Inflammatory macrophage treated with lipopolysaccharide for 4 hours (primary cell): ENCODE measurements at places on chromosomes 5 and 9.

DNA sequence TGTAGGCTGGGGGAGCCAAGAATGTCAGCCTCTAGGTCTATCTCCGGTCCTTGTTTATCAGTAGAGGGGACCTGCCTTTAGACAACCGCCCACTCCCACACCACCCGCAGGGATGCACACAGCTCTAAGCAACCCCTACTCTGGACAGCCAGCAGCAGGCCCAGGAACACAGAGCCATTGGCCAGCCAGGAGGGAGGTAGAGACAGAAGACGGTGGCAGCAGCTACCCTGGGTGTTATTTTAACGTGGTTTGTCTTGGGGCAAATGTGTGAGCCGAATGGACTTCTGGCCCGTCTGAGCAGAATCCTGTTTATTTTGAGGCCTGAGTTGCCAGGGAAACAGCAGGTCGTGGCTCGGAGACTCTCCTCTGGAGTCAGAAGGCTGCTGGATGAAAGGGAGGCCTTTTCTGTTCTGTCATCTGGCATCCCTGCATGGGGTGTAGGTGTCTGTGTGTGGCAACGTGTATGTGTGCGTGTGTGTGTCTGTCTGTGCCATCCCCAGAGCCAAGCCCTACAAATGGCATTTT is 382 bp upstream of the FGF1 start:
- DNase-seq: no peak

DNA sequence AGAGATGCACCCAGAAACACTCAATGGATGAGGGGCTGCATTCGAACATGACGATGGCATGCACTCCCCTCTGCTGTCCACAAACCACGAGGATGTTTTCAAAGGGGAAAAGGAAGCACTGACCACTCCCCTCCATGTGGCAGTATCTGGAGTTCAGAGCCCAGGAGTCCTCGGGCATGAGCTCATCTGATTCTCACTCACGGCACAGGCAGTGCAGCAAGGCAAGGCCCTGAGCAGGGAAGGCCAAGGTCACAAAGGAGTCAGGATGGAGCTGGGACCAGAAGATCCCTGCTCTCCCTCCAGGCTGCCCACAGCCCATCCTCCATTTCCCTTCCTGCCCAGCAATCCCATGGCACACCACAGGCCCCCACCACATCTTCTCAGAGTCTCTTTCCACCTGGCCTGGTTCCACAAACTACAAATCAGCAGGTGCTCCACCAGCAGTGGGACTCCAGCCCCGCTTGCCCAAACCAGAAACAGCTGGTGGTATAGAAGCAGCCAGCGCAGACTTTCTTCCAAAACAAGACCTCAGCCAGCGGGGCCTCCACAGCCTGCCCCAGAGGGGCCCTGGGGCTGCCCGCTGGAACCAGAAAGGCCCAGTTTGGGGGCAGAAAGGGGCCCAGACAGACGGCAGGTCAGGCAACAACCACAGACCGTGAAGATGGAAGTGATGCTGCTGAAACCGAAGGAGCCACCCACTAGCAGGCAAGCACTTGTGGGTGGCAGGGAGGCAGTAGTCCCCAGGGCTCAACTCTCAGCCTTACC is 12.2 kb downstream of the TNIP1 start:
- DNase-seq: no peak

GRCh38 chr9:89410641-89411350 is 87.1 kb downstream of the SEMA4D start:
- DNase-seq: peak; percentile 74

DNA sequence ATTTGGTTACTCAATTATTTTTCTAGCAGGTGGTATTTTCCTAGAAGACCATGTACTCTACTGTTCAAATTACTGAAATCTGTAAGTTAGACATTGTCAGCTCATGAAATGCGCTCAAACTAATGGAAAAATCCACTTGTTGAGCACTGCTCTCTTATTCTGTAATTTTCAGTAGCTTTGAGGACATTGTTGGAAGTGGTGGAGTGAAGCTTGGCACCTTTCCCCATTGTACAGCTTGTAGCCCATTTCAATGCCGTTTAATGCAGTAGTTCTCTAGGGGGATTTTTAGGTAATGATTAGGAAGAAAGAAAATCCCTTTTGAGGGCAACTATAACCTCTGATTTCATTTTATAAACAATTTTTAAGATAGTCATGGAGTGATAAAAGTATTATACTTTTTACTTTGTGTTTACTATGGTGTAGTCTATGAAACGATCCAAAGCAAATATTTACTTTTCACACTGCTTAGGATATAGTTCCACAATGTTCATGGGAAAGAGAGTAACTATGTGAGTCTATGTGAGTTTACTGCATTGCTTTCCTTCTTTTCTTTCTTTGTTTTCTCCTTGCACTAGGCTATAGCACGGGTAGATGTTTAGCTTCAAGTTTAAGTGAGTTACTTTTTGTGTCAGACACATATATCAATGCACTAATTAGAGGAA is 165.8 kb upstream of the ANKH start:
- DNase-seq: no peak

- DNase-seq: no peak
Observed at GRCh38 chr9:85984457-85984856, 43.5 kb downstream of the NAA35 start.

GRCh38 chr5:172010278-172010677 is 3.8 kb upstream of the FBXW11 start:
- DNase-seq: no peak

GRCh38 chr9:14366076-14366475 is 52.1 kb upstream of the NFIB start:
- DNase-seq: no peak

GRCh38 chr9:109629615-109630014 is 131.5 kb upstream of the PTPN3 start:
- no peak for DNase-seq

DNA sequence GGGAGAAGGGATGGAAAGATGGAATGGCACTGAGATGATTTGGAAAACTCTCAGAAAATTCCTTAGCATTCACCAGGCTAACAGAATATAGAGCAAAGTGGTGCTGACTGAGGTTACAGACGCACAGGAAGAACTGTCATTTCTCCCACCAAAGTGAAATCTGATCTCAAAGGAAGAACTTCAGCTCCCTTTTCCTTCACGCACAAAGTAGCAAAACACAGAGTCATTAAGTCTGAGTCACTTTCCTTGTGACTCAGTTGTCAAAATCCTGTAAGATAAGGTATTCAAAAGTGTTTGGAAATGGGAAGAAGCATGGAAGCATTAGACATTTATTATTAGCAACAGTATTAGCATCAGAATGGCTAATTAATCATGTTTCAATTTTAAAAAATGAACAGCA is 11.7 kb downstream of the MPDZ start:
- DNase-seq: no peak

- no peak for DNase-seq
Observed at GRCh38 chr9:127980060-127980705, 606 bp downstream of the EEIG1 start.

GRCh38 chr5:116296335-116297072 is 211.7 kb downstream of the COMMD10 start:
- DNase-seq: no peak

- DNase-seq: no peak
Observed at GRCh38 chr5:78974011-78974410, 11.1 kb downstream of the ARSB start.
